ENCODE measurements at places on chromosomes 7 and 10.

DNA sequence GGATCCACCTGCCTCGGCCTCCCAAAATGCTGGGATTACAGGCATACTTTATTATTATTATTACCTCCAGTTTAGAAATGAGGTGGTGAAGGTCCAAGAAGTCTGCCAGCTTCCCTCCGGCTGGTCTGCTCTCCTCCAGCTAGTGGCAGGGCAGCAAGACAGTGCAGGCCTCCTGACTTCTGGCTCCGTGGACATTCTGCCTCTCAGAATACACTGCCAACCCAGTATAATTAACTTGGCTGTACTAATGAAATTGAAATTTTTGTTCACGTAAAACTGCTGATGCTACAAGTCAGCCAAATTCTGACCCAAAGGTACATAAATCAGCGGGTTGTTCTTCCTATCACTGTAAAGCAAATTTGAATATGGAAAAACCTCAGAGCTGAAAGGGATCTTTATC lies 7.6 kb upstream of the PDE1C start:
- no peak for DNase-seq

DNA sequence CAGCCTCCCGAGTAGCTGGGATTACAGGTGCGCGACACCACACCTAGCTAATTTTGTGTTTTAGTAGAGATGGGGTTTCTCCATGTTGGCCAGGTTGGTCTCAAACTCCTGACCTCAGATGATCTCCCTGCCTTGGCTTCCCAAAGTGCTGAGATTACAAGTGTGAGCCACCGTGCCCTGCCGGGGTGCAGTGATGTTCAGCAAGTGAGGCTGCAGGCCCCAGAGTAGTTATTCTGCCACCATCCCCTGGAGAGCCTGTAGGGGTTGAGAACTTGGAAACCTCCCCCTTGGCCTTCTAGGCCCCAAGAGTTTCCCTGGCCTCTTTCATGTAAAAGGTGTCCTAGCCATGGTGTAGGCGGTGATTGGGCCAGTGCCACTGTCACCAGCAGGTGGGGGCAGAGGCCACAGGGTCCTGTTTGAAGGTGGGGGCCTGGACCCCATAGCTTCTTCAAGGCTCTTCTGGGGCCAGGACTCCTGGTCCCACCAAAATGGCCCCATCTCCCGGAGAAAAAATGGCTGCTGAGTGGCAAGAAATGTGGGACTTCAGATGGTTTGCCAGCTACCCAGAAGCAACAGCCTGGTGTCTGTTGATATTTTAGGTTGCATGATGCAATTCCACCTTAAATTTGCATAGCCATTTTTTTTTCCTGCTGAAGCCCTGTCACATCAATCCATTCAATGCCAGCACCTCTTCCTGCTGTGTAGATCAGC lies 25.5 kb upstream of the INMT start:
- no peak for DNase-seq

DNA sequence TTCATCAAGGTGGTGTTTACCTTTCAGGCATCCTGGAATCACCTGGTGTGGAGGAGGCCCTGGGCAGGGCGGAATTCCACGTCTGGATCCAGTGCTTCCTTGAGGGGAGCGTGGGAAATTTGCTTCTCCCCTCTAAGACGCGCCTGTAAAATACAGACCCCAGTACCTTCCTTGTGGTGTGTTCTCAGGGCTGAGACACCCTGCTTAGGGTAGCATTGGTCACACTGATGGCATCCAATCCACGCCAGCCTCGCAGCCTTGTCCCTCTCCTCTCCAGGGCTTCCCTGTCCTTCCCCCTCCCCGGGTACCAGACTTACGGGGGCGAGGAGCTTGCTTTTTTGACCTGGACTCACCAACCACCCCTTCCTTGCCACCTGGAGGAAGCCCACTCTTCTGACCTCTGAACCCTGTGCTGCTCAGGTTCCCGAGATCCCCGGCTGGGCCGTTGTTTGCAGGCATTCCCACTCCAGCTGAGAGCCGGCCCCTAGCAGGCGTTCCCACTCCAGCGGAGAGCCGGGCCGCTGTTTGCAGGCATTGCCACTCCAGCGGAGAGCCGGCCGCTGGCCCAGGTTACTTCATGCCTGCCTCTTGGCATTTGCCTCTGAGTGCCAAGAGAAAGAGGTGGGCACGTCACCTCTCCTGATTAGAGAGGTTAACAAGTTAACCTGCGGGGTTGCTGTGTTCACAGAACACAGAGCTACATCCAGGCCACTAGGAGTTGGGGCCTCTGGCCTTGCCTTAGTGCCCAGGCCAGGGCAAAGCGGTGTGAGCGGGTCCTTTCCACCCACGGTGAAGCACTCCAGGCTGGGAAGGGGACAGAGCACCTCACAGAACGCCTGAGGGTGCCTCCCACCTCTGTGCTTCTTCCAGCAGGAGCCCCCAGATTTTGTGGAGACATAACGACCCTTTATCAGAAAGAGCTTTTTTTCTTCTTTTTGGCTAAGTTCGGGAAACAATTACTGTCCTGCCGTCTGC lies 254.0 kb upstream of the PPP2R2D start:
- no peak for DNase-seq

DNA sequence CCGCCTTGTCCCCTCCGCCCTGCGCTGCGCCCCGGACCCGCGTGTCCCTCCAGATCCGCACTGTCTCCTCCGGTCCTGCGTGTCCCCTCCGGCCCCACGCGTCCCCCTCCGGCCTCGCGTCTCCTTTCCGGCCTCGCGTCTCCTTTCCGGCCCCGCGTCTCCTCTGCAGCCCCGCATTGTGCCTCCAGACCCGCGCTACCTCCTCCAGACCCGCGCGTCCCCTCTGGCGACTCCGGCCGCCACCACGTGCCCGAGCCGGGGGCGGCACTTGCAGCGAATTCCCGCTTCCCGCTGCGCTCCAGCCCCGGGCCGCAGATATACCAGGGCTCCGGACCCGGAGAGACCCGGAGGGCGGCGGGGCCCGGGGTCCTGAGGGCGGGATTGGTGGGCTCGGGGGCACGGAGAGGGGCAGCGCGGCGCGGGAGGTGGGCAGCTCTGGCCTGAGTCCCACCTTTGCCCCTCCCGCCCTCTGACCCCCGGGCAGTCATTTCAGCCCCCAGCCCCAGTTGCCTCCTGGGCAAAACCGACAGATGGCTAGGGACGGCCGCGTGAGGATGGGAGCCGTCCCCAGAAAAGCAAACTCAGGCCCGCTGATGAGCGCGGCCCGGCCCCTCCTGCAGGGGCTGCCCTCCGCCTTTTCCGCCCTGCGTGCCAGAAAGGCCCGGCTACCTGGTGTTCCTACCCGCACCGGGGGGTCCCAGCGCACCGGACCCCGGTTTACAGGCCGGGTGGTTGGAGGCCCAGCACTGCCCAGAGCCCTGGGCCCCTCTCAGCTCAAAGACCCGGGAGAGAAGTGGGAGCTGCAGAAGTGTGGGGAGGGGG lies 56.5 kb downstream of the RBM17 start:
- DNase-seq = no peak

Measured in T-helper 2 cell (primary cell).